BJ (cell line): ENCODE measurements at places on chromosomes 7 and 10. TPM values are rescaled to one million over a fixed set of nuclear protein-coding genes. Genes with fewer than 3 reads are reported as not detected.

- DNase-seq: no peak
These were observed 62.2 kb downstream of the CYP51A1 start for GRCh38 chr7:92072121-92072520.

GRCh38 chr7:143042790-143043271 lies 9.3 kb upstream of the OR6V1 start:
- no peak for DNase-seq

- no peak for DNase-seq
These were observed 125.1 kb upstream of the GPR22 start for GRCh38 chr7:107344799-107345198.

GRCh38 chr7:11896663-11897062 lies 64.7 kb upstream of the THSD7A start:
- DNase-seq: no peak

- no peak for DNase-seq
These were observed 37.3 kb downstream of the INPP5A start for GRCh38 chr10:132574783-132575319.

Gene ECHDC3
- 9.9 and 13.4 TPM in 2 replicates for polyA plus RNA-seq

Gene IKZF1
- polyA plus RNA-seq: not detected in 2 replicates
